ENCODE measurements at places on chromosomes 1 and 21. TPM values are rescaled to one million over a fixed set of nuclear protein-coding genes. Genes with fewer than 3 reads are reported as not detected.

CLEC20A gene
- total RNA-seq: not detected

ZMPSTE24 gene
- 56.5 TPM for total RNA-seq

DNA sequence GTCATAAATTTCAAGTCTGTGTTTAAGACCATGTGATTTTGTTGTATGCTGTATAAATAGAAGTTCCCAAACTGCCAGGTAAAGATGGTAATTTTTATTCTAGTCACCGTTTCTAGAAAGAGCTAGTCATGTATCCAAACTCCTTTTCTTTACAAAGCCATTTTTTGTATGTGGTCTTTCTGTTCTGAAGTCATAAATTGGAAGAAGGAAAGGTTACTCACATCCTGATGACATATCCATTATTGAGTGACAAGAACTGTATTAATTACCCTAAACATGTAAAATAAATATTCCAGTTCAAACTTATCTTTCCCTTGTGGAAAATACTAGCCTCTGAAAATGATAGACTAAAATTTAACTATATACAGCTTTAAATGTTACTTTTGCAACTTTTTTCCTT lies 104.7 kb downstream of the POFUT2 start:
- DNase-seq: no peak

DNA sequence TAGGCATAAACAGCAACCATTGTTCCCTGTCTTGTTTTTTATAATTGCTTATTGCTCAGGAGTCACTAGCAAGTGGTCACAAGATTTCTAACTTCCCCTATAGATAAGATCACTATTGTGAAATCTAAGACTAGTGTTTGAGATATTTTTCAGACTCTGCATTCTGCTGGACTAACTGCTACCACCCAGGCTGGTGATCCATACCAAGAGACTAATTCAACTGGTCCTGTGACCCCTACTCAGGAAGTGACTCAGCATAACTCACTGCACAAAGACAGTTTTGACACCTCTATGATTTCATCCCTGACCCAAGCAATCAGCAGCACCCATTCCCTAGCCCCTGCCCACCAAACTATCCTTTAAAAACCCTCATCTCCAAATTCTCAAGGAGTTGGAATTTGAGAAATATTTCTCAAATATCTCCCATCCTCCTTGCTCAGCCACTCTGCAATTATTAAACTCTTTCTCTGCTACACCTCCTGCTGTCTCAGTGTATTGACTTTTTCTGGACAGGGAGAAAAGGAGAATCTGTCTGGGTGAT lies 52.7 kb downstream of the TRIM33 start:
- peak; percentile 41 for DNase-seq

DNA sequence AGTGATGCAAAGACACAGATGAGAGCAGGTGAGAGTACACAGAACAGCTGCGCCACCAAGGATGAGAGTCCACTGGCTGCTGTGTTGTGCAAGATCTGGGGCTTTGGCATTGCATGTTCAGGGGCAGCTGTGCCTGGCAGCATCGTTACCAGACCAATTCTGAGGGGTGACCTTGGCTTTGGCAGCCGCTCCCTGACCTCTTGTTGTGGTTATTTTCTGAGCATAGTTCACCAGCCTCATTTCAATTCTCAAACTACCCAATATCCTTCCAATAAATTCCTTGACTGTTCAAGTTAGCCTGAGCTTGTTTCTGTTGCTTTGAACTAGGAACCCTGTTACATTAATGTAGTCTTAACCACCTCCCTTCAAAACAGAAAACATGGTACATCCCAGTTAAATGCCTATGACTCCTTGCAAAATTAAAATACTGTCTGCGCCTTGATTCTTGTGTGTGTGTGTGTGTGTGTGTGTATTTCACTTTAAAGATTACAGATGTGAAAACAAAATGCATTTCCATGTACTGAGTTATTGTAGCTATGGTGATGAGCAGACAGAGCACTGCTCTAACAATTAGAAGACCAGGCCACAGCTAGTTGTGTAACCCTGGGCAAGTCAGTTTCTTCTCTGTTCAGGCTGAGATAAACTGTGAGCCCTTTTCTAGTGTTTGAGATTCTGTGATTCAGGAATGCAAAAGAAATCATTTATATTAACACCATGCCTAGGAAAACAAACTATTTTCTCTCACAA lies 106.3 kb upstream of the GUCA2B start:
- DNase-seq: peak; percentile 93

GRCh38 chr1:232937741-232938375 lies 12.6 kb upstream of the NTPCR start:
- no peak for DNase-seq

DNA sequence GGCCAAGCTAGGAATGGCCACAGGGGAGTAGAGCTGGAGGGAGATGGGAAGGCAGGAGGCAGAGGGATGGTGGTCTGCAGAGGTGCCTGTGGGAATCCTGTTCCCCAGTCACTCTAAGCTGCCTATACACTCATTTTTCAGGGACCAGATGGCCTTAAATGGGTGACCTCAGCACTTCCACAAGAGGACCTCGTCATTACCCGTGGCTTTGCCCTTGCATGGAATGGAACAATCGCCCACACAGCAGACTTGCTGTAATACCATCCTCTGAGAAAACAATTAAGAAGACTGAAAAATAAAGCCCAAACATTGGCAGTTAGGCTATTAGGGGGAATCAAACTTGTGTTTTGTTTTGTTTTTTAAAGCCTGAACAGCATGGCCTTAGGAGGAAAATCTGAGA lies 12.9 kb upstream of the TNN start:
- no peak for DNase-seq

- DNase-seq: no peak
Measured at GRCh38 chr1:63524201-63524600, 876 bp downstream of the EFCAB7 start.

CDK11B gene
- total RNA-seq: 14.2 TPM

DNA sequence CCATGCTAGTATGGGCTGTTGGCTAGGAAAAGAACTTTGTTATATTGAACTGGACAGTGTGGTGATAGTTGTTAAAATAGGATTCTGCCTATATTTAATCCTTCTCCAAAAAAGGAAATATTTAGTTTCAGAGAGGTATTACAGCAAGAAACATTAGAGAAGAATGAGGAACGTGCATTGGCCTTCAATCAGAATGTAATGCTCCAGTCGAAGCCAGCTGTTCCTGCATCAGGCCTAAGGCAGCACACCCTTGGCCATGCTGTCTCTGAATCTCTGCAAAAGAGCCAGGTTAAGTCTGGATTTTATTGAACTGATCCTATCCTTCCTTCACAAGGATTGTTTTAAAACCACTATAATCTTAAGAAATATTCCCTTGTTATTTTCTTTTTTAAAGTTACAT lies 35.3 kb upstream of the RALGPS2 start:
- peak; percentile 41 for DNase-seq

- DNase-seq: no peak
Measured at GRCh38 chr1:28115267-28115666, 26.9 kb upstream of the EYA3 start.

GRCh38 chr21:36948686-36949085 lies 17.8 kb downstream of the HLCS start:
- no peak for DNase-seq

GRCh38 chr1:170254371-170254770 lies 108.6 kb downstream of the NTMT2 start:
- DNase-seq: no peak

OPTC gene
- not detected for total RNA-seq

DNA sequence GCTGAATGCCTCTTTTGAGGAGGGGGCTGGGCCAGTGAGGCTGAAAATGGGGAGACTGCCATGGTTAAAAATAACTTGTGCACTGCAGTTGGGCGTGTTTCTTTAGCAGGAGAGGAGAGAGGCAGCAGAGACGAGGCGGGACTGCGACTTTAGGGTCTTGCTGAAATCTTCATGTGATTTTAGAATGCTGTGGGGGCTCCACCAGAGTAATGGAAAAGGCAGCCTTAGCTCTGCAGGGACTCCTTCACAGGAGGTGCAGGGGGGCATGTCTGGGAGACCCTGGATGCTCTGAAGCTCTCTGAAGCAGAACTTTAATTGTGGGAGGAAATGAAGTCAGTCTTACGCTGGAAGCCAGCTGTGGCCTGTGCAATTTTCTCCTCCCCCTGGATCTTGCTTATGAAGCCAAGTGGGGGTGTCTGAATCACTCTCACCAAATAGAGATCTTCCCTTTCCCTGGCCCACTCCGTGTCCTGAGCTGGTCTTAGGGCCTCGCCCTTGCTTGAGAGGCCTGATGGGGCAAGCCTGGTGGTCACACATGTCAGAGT lies 60.8 kb downstream of the NDUFS5 start:
- DNase-seq: peak; percentile 24

Data from LHCN-M2 (cell line).